ENCODE measurements at places on chromosomes 6 and 20.

GRCh38 chr6:53984163-53984562 lies 127.1 kb upstream of the MLIP start:
- DNase-seq, result no peak

GRCh38 chr6:21912151-21912832 lies 318.7 kb downstream of the SOX4 start:
- no peak for DNase-seq

- DNase-seq, result no peak
These were observed 71.3 kb upstream of the TOX2 start for GRCh38 chr20:43843096-43843964.

DNA sequence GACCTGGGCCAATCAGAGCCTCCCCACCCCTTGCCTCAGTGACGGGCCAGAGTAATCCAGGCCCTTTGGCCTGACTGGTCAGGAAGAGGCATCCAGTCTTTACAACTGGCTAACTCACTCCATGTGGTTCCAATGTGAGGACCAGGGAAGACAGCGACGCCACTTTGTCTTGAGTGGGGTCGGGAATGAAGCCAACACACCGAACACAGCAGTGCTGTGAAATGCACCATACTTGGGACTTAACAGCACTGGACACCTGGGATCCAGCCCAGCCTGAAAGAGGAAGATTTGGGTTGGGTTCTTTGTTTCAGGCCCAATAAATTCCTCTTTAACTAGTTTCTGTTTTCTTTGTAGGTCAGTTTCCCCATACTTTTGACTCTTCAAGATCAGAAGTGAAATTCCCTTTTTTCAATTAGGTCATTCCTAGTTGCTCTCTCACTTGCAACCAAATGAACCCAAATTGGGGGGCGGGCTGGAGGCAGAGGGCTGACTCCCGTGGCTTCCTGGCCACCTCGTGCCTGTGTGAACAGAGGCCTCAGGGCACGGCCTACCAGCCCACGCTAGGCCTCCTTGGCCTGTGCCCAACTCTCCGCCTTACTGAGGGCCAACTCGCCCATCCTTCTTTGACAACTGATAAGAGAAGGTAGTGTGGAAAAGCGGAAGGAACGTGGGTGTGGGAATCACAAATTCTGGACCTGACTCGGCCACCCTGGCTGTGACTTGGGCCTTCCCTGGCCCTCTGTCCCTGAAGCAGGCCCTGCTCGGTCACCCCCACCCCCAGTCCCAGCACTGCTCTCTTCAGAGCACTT lies 17.1 kb downstream of the SULF2 start:
- DNase-seq, result no peak

DNA sequence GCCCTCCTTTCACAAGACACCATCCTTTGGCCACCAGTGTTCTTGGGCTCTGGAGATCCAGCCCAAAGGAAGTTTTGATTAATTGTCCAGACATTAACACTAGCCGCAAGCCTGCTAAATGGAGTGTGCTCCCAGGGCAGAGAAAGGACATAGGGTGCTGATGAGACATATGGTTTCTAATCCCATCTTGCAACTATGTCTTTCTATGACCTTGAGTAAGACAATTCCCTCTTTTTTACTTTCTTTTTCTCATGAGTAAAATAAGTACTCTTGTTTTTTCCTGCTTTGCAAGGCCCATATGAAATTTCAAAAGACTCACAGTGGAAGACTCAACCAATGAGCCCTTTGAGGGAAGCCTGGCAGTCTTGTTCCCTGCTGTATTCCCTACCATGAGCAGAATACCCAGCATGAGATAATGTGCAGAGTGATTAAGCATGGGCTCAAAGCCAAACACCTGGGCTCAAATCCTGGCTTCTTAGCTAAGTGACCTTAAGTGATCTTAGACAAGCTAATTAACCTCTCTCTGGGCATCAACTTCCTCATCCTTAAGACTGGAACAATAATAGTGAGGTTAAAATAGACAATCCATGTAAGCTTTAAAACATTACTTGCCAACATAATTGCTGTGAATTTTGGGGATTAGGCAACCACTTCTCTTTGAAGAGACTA lies at the start of gene WFDC10B:
WFDC10B (minus strand) TSS at position 51 of the 669 bp plus-strand sequence. CDS start 19,027 bp downstream, outside the sequence.
- DNase-seq, result no peak

- no peak for DNase-seq
These were observed 48.5 kb downstream of the RPF2 start for GRCh38 chr6:111030008-111031007.
